ENCODE measurements at places on chromosomes 1 and 21.

DNA sequence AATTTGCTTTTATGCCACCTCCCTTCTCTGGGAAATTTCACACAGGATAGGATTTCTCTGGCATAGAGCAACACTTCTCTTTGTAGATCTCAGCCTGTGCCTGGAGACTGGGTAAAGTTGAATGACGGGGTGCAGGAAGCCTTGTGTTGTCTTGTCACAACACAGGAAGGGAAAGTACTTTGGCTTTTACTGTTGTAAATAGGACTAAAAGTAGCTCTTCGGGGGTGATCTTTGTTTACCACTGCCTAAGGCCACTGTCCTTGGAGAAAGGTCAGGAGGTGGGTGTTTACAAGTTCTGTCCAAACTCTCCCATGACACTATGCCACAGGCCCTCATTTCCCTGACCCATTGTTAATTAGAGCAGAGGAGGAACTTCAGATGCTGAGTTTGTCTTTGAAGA is 139.7 kb downstream of the FGGY start:
- DNase-seq: no peak

- no peak for DNase-seq
Measured at GRCh38 chr21:38322311-38322950, 65.6 kb downstream of the KCNJ15 start.

DNA sequence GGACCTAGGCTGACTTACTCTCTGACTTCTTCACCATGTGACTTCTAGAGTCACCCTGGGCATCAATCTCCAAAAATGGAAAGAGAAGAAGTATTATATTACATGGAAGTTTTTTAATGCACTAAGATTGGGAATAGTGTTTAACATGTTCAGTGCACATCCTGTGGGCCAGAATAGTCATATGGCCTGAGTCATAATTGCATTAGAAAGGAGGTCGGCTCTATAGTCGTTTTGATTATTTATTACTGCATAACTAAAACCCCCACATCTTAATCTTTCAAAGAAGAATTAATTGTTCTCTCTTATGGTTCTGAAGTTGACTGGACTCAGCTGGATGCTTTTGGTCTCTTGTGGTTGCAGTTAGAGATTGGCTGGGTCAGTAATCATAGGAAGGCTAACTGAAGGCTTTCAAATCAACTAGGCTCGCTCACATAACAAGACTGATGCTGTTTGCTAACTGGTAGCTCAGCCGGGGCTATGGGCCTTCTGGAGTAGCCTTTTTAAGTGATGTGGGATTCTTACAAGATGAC is 810.6 kb upstream of the ADGRL4 start:
- no peak for DNase-seq

GRCh38 chr1:166869318-166870099 is 6.6 kb downstream of the TADA1 start:
- DNase-seq: no peak

DNA sequence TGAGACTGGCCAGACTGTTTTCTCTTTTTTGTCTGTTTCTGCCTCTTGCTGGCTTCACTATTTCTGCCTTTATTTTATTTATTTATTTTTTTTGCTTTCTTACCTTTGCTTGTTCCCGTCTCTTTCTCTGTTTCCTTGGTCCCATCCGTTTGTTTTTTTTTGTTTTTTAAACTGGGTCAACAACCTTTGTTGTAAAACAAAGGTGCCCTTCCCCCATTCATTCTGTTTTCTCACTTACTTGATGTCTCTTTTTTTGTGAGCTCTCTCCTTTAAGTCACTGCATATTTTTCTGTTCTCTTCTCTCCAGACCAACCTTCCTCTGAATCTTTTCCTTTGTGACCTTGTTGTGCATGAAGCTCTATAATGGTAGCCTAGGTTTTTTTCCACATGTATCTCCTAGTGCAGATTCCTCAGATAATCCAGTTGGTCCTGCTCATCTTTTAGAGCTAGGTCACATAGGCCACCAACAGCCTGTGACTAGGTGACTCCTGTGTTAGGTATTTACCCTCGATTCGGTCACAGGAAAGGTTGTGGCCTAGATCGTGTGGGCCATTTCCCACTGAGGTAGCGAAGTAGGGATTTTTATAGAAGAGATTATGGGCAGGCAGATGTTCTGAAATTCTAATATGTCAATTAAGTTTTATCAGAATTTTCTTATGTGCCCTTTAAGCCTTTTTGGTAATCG is 15.9 kb downstream of the GNAI3 start:
- no peak for DNase-seq

- no peak for DNase-seq
Measured at GRCh38 chr1:165492845-165493373, 48.0 kb upstream of the RXRG start.

GRCh38 chr1:35320937-35321336 is 52.4 kb downstream of the ZMYM4 start:
- DNase-seq: no peak
